ENCODE measurements at places on chromosomes 6 and 20.

- no peak for DNase-seq
Observed at GRCh38 chr6:35432291-35432690, 19.8 kb upstream of the FANCE start.

- no peak for DNase-seq
Observed at GRCh38 chr6:25463441-25463840, 184.3 kb downstream of the CARMIL1 start.

- DNase-seq: no peak
Observed at GRCh38 chr6:137914530-137915193, 47.6 kb downstream of the TNFAIP3 start.

DNA sequence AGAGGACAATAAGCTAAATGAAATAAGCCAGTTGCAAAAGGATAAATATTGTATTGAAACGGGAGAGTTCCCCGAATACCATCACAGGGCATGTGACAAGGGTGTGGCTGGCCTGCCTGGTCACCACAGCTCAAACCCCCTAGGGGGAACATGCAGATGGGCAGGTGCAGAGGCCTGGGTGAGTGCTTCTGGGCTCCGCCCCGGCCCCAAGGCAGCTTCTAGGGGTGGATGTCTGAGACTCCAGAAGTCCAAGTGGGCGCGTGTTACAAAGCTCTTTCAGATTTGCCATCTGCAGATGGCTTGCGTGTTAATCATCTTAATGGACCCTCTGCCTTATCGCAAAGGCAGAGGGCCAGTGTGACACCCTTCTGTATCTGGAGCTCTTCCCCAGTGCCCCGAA, 559.2 kb upstream of the IMPG1 start:
- DNase-seq: no peak

All from foreskin melanocyte (primary cell).